Naive thymus-derived CD4-positive, alpha-beta T cell (primary cell): ENCODE measurements at places on chromosomes 4 and X.

DNA sequence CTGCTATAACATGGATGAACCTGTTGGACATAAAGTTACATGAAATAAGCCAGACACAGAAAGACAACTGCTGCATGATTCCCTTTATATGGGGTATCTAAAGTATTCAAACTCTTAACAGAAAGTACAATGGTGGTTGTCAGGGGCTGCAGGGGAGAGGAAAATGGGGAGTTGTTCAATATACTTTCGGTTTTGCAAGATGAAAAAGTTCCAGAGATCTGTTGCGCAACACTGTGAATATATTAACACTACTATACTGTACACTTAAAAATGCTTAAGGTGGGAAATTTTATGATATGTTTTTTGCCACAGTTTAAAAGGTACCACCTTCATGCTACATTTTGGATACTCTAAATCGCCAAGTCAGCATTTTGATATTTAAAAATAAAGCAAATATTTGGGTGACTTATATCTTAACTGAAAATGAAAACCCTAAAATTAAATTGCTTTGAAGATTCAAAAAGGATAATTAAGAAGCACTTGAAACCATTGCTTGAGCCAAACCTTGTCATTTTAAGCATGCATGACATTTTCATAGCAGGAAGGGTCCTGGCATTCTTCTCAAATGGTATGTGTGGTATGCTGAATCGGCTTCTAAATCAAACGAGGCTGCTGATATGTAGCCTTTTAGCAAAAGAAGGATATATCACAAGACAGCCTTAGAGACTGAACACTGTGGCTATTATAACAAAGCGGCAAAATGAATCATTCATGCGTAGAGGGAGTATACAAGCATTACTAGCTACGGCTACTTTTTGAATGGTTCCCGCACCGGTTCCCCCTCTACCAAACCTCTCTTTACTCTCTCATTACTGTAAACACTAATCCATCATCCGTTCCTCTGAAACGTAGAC, 607.1 kb upstream of the DIPK2B start:
- DNase-seq: peak; percentile 40

DNA sequence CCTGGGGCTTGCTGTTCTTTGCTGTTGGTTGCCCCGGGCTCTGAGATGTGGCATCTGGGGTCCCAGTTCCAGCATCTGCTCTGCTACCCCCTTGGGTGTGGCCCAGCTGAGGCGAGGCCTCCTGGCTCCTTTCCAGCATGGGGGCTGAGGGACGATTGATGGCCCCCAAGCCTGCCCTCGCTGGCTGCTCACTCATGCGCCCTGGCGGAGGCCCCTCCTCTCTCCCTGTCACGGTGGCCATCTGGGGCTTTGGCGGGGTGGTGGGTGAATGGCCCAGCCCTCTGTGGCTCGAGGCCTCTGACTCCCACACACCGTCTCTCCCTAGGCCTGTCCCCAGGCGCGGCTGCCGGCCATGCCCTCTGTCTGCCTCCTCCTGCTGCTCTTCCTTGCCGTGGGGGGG, 1.8 kb downstream of the PLXNA3 start:
- DNase-seq: no peak

DNA sequence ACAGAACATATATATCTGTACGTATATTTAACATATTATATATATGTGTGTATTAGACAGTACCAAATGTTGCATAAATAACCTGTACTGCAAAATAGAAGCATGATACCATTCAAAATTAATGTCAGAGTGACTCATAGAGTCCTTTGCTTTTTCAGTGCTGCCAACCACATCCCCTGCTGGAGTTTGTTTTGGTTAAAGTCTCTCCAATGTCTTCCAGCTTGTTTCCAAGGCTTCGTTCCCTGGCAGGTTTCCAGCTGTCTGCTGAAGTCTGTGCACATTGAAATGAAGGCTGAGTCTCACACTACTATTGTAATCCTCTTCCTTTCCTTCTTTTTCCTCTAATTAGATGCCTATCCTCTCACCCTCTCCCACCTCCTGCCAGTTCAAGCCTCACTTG, 14.9 kb downstream of the NRK start:
- no peak for DNase-seq

DNA sequence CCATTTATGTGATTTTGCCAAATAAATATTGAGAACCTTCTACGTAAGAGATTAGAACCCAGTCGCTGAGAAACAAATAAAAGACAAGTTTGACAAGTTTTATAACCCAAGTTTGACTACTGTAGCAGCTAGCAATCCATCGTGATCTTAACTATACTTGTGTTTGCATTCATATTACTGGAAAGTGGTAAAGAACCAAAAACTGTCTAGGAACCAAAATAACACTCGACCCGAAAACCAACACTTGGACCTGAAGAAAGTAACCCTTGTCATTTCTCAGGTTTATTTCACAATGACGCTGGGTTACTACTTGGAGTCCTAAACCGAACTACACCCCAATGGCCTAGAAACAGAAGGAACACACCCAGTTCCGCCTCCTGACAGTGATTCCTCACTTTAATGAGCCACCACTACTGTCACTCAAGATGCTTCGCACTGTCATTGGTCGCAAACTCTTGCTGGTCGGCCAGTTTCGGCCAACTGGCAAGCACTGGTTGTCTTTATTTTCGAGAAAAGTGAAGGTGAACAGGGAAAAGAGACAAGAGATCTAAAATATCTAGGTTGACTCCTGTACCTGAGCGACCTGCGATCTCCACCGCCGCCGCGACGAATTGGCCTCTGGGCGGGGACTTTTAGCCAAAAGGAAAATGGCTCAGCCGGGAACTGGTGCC, 496 bp downstream of the FBXO8 start:
- peak; percentile 79 for DNase-seq

GRCh38 chr4:30208731-30209435, 511.3 kb upstream of the PCDH7 start:
- no peak for DNase-seq
